ENCODE measurements at places on chromosomes 16 and 17.

DNA sequence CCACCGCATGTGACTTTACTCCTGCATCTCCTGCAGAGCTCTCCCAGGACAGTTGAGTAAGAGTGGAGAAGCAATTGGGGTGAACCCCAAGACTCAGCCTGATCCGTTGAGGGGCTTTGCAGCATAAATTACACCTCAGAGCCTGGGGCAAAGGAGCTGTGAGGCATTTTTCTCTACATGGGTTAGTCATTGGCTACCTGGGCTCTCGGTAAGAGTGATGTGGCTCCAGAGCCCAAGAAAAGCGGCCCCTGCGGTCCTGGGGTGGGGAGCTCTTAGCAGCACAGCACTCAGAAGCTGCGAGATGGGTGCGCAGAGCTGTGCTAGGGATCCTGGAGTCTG is 40.4 kb upstream of the C16orf78 start:
- no peak for DNase-seq

GRCh38 chr16:2437032-2437790 is 8.0 kb downstream of the CCNF start:
- no peak for DNase-seq

GRCh38 chr16:69720822-69721430 is 5.4 kb downstream of the NQO1 start:
- no peak for DNase-seq

GRCh38 chr16:29974291-29975133 is 844 bp downstream of the TAOK2 start:
- DNase-seq = no peak

DNA sequence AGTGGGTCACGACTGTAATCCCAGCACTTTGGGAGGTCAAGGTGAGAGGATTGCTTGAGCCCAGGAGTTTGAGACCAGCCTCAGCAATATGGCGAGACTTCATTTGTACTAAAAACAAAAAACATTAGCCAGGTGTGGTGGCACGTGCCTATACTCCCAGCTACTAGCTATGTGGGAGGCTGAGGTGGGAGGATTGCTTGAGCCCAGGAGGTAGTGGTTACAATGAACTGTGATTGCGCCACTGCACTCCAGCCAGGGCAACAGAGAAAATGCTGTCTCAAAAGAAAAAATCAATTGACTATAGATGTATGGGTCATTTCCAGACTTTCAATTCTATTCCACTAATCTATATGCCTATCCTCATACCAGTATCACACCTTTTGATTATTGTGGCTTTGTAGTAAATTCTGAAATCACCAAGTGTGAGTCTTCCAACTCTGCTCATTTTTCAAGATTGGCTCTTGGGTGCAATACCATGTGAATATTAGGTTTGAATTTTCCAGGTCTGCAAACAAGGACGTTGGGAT is 27.2 kb upstream of the CEP20 start:
- no peak for DNase-seq

DNA sequence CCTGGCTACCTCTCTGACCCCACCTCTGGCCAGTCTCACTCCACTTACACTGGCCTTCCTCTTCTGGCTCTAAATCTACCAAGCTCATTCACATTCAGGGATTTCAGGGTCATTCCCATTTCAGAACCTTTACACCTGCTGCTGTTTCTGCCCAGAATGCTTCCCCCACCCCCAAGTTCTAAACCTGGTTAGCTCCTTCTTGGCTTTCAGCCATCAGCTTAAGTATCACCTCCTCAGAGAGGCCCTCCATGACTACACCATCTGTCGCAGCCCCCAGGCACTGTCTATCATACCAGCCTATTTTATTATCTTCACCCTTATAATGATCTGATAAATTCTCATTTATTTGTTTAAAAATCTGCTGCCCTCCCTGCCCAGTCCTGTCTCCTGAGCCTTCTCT is 23.3 kb upstream of the NGFR start:
- no peak for DNase-seq

DNA sequence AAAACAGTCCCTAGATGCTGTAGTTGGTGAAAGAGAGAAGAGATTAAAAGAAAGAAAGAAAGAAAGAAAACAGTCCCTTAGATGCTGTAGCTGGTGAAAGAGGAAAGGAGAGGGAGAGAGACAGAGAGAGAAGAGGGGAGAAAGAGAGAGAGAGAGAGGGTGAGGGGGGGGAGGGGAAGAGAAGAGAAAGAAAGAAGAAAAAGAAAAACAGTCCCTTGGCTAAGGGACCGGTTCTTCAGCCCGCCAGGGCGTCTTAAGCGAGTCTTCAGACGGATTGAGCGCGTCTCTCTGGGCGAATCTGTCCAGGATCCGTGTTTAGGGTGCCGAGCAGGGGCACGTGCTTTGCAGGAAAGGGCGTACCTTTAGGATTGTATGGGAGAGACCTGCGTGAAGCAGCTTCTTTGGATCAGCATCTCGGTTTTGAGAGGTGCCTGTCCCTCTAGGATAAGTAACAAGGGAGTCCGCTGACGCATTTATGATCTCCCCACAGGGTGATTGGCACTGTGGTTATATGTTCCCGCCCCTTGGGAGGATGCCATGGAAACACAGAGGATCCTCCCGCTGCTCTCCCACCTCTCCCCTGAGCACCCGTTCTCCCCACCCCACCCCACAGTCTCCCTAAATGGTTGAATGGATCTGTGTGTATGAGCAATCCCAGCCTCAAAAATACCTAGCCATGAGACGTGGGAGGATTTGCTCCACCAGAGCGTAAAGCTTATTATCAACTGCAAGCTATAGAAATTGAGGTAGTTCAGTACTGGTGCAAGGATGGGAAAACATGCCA is 16.7 kb downstream of the GNGT2 start:
- peak; percentile 79 for DNase-seq

DNA sequence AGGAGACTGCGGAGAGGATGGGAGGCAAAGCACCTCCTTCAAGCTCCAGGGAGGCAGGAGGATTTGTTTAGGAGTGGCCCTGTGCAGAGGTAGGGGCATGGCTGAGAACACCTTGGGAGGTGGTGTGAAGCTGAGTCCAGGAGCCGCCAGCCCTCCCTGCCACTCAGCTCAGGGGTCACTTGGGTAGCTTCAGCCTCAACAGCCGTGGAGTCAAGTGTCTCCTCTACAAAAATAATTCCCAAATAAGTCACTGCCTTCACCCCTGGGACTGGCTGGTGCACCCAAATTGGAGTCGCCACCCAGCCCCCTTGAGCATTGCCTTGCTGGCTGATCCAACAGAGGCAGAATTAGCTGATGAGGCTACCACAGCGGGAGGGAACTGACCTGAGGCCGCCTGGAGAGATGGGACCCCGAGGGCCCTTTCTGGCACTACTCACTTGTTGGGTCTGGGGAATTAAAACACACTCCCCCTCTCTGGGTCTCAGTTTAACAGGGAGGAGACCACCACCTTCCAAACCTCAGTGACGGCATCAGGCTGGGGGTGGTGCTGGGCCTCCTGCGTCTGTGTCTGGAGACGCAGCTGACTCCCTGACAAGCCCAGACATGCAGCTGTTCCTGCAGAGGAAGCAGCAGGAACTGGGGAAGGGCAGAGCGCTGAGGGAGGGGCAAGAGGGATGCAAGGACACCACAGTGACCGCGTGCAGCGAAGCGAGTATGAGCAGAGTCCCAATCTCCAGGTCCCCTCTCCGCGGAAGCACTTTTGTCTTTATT is 87.9 kb upstream of the TOB1 start:
- DNase-seq = peak; percentile 93

- no peak for DNase-seq
Observed at GRCh38 chr16:9503251-9503984, 412.0 kb downstream of the HAPSTR1 start.

DNA sequence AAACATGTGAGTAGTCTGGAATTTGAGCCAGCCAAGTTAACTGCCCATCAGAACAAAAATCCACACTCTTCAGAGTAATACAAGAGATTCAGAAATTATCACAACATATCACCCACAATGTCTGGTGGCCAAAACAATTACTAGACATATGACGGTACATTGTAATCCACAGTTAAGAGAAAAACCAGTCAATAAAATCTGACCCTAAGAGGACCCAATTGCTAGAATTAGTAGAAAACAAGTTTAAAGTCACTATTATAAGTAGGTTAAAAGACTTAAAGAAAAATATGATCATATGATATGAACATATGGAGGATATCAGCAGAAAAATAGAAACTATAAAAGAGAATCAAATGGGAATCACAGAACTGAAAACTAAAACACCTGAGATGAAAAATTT is 15.8 kb downstream of the CMTR2 start:
- DNase-seq = no peak

DNA sequence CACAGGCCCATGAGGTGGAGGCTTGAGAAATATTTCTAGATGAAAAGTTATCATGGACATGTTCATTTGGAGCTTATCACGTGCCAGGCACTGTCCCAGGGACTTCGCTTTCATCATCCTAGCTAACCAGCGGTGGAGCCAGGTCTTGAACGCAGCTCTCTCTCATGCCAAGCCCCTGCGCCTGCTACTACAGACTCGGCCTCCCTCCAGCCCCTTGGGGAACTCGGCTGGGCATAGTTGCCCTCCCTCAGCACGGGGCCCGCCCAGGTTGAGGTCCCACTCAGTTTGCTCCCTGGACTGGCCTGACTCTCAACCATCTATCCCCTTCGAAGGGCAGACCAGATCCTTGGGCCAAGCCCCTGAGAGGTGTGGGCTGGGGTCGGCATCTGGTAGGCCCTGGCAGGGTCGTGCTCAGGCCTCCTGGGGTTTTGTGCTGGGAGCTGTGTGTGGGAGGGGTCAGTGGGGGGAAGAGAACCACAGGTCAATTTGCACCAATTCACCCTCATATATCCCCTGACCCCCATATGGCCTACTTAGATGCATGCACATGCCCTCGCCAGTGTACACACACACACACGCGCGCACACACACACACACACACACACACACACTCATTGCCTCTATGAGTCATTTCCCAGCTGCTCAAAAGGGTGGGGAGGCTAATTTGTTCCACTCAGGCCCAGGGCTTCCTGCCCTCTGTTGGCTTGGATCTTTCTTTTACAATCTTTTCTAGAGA is 12.1 kb upstream of the SCN4A start:
- DNase-seq = no peak

GRCh38 chr16:84603140-84603816 is 14.6 kb downstream of the COTL1 start:
- no peak for DNase-seq

DNA sequence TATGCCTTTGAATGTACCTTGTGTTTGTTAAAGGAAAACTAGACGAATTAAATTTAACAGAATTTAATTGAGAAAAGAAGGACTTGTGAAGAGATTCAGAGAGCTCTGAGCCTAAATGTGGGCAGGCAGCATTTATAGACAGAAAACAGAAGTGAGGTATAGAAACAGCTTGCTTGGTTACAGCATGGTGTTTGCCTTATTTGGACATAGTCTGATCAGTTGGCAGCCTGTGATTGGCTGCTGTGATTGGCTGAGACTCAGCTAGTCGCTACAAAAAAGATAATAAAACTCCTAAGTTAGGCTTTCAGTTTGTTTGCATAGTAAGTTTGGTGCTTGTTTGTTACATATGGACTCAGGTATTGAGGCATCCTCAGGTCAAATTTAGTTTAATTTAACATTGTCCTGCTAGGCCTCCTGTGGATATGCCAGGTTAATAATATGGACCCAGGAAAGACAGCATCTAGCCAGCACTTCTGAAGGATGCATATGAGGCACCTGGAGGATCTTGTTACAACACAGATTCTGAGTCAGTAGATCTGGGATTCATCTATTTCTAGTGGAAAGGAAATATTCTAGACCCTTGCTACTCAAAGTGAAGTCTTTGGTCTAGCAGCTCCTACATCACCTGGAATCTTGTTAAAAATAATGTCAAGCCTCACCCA is 43.4 kb downstream of the SLFN5 start:
- DNase-seq = no peak

DNA sequence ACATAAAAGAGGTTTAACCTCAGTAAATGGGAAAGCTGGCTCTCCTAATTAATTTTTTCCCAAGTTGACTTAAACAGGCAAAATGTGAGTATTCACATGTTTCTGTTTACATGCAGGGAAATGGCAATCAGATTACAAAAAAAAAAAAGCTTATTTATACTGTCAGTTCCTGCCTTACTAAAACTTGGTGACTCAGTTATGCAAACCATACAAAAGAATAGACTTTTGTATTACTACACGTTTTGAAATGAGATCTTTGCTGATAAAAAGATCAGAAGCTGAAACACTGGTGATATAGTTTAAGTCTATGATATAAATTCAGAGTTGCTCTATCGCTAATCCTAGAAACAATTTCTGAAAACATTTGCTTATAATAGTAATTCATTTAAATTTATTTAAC is 9.4 kb upstream of the KCNJ2 start:
- DNase-seq = no peak

GRCh38 chr17:78127239-78127887 is 1.2 kb downstream of the TMC6 start:
- DNase-seq = peak; percentile 70

DNA sequence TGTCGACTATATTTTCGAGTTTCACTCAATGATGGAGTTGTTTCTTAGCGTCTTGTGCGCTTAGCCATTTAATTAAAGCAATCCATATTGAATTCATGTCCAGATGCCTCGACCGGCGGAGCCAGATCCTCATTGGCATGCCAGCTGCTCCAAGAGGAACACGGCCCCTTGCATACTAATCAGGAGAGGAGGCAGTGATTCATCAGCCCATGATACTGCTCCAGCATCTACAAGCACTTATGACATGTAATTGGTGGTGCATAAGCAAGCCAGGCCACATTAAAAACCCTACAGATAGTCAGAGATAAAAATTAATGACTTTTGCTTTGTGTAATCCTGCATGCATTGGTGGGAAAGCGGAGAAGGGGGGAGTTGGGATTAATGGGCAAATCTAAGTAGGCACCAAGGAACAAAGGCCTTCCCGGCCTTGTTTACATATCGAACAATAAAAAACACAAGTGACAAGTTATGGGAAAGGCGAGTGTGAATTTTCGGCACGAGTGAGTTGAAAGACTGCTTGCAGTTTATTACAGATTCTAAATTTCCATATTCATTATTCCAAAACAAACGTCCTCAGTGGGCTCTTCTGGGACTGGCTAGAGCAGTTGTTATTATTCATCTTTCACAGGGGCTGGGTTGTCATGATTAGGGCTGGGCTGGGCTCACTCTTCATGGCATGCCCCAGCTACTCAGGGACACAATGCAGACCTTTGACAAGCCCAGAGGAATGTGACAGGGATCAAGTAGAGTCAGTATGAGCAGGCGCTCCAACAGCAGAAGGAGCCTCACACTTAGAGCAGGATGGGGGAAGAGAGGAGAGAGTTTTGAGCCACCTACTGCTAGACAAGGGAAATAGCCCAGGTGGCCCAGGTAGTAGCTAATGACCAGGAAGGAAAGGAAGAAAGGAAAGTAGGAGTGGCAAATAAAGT is 281.7 kb upstream of the ZFHX3 start:
- DNase-seq = peak; percentile 39

Data from H9 (cell line).